ENCODE measurements at places on chromosomes 1 and 21. TPM values are rescaled to one million over a fixed set of nuclear protein-coding genes. Genes with fewer than 3 reads are reported as not detected.
A peak's percentile ranks its signal among the peaks of the same experiment; 100 is the strongest.

The NTMT2 gene
- total RNA-seq, result not detected

DNA sequence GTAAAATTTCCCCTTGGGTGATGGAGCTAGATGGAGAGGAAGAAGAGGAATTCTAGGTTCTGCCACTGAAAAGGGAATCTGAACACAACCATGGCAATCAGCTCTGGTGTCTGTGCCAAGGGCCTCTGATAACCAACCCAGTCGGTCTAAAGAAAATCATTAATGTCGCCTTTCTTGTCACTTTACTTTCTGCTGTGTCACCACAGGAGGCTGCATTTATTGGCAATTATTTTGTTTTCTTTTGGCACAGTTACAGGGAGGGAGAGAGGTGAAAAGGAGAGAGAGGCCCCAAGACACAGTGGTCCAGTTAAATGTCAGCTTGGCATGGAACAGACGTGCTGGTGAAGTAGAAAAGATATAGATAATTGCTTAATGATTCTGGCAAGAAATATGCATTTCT, 287.0 kb downstream of the ASTN1 start:
- H3K27me3 ChIP-seq, result no peaks in the 10 kb centered on the region
- H3K4me1 ChIP-seq, result no peaks in the 10 kb centered on the region
- no peak overlapping the region for H3K4me3 ChIP-seq
- H3K36me3 ChIP-seq, result no peaks in the 10 kb centered on the region

DNA sequence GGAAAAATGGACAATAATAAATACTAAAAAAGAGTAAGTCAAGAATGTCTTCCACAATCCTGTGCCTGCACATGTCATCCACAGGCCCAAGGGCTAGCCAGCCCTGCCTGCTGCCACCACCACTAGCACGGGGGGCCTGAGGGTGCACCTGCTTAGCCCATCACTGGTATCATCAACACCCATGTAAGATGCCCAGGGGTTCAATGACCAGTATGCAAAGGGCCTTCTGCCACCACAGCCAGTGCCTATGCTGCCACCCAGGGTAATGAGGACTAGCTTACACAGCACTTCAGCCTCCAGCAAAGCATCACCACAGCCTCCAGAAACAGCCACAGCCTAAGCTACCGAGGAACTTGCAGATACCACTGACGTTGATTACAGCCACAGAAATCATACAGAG, 46.3 kb downstream of the POFUT2 start:
- no peak overlapping the region for H3K4me3 ChIP-seq
- no peaks in the 10 kb centered on the region for H3K36me3 ChIP-seq
- DNase-seq, result no peak
- H3K4me1 ChIP-seq, result no peaks in the 10 kb centered on the region
- no peak overlapping the region for H3K27ac ChIP-seq

The FOXO6 gene
- total RNA-seq, result not detected

DNA sequence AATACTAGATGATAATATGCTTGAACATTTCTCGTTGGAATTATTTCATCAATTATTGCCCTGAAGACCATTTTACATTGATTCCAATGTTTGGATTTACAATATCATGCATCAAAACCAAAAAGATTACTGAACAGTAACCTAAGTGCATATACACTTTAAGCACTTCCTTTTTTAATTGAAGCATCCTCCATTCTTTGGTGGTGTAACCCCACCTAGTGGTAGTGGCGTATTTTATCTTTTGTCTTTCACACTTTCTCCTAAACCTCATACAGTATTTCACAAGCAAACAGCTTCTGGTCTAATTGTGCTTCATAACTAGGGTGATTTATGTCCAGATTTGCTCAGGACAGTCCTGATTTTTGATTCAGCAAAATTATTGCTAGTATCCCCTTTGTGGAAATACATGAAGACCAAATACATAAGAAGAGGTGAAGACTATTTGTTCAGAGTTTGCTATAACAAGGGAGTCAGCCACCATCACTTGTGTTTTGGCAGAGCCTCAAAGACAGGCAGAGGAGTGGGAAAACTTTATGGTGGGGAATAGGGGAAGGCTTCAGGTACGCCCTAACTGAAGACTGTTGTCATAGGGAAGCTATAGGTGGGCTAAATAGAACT, 3.4 kb upstream of the NVL start:
- H3K4me3 ChIP-seq, result no peak overlapping the region
- no peaks in the 10 kb centered on the region for H3K27me3 ChIP-seq
- DNase-seq, result no peak
- H3K27ac ChIP-seq, result no peak overlapping the region

The BOLA1 gene
- total RNA-seq, result 29.5 TPM

GRCh38 chr1:211735208-211736170, 60.1 kb upstream of the NEK2 start:
- no peaks in the 10 kb centered on the region for H3K36me3 ChIP-seq
- H3K4me1 ChIP-seq, result peaks cover 3% of the 10 kb centered on the region
- H3K27me3 ChIP-seq, result no peaks in the 10 kb centered on the region
- DNase-seq, result peak; percentile 83
- peak overlapping the region; percentile 88 for H3K27ac ChIP-seq
- peak overlapping the region; percentile 4 for H3K4me3 ChIP-seq

GRCh38 chr1:187961895-187962294, 1133.1 kb downstream of the PLA2G4A start:
- H3K4me3 ChIP-seq, result no peak overlapping the region
- no peaks in the 10 kb centered on the region for H3K4me1 ChIP-seq
- H3K27me3 ChIP-seq, result no peaks in the 10 kb centered on the region
- no peak for DNase-seq

The SPRR3 gene
- not detected for total RNA-seq

DNA sequence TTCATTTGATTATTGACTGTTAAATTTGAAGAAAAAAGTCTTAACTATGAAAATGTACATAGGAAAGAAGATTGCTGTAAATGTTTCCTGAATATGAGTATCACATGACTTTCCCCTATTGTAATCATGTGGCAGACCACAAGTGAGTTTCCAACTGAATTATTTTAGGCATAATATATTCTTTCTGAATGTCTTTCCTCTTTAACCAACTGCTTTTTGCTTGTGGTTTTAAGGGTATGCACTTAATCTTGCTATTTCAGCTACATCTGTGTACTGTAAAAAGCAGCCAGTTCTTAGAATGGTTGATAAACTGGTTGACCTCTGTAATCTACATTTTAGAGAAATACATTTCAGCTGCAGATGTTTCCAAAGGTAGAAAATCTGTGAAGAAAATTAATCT, 400.7 kb downstream of the NEGR1 start:
- H3K4me1 ChIP-seq, result no peaks in the 10 kb centered on the region
- H3K27me3 ChIP-seq, result no peaks in the 10 kb centered on the region
- DNase-seq, result no peak
- H3K4me3 ChIP-seq, result no peak overlapping the region
- no peak overlapping the region for H3K27ac ChIP-seq
- H3K36me3 ChIP-seq, result no peaks in the 10 kb centered on the region

The PADI1 gene
- not detected for total RNA-seq

DNA sequence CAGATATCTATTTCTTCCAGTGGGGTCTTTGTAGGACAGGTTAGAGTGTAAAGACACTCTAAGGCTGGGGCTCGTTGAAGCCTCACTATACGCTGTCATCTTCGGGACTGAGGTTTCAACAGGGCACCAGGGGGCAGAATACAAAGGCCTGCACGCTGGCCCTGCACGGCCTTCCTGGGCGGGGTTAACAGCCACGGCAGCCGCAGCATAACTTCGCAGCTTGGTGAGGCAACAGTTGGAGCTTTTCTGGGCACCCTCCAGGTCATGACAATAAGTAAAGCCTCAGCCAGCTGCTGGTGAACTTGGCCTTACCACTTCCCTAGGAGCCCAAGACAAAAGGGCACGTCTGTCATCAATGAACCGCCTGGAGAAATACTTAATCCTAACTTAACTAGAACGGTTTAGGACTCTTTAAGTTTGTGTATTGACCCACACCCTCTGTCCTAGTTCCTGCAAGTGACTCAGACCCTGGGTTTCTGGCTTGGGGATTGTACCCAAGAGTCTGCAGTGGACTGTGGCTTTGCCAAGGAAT, 2.3 kb upstream of the RUNX1 start:
- no peaks in the 10 kb centered on the region for H3K36me3 ChIP-seq
- no peaks in the 10 kb centered on the region for H3K27me3 ChIP-seq
- DNase-seq, result no peak
- H3K4me3 ChIP-seq, result no peak overlapping the region
- no peaks in the 10 kb centered on the region for H3K4me1 ChIP-seq
- peak overlapping the region; percentile 34 for H3K27ac ChIP-seq

Data from breast epithelium (tissue), 4 donors.